Right cardiac atrium (tissue), 5 donors: ENCODE measurements at places on chromosomes 6 and 20.
A peak's percentile ranks its signal among the peaks of the same experiment; 100 is the strongest.

DNA sequence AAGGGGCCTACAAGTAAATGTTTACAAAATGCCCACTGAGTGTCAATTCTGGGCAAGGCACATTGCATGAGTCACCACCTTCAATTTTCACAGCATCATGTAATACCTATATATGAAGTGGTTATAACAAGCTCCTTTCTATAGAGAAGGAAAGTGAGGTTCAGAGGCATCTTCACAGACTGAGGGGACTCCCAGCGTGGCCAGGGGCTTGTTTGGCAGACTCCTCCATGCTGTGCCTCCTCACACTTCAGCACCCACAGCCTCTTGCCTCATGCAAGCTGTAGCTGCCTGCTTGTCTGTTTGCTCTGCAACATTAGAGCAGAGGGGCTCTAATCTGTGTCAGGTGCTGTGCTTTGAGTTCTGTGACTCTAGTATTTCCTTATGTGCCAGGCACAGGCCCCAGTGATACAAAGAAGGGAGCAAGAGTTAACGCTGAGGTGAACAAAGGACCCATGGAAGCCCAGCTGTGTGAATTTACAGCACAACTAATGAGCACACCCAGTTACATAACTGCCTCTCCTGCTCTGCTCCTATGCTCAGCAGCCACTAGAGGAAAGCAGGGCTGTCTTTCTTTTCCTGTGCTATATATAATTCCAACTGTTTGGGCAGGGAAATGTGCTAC lies 72.3 kb downstream of the ZHX3 start:
- no peak for DNase-seq

GRCh38 chr6:90294614-90294988 lies 2.0 kb downstream of the BACH2 start:
- no peak for DNase-seq

DNA sequence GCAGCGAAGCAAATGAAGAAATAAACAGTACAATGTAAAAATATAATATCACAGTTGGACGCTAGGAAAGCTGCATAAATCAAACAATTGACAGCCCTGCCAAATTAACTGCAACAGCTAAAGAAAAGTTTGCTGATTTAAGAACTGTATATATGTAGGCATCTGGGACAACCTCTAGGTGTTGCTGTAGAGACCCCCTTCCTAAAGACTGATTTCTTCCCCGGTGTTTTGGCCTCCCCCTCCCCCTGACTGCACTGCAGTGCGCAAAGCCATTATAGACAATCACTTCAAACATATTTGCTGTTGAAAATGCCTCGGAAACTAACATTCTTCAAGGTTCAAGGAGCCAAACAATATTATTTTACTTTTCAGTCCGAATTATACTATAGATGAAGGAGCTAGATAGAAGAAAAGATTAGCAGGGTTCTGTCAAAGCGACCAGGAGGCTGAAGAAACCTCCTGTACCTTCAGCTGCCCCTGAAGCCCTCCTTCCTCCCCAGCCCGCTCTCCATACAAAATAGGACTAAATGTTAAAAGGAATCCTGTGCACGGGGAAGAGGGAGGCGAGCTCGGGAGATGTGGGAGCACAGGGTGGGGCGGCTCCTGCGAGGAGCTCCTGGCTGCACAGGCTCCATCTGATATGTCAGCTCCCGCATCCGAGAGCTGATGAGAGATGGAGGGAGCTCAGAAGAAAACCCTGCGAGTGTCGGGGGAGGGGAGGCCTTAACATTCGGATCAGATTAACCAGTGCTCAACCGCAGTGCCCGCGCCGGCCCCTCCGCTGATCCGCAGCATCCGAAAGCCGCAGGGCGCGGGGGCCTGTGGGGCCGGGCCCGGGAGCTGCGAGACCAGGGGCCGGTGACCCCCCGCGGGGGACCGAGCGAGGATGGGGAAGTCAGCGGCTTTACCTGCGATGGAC lies 822 bp downstream of the ELOVL4 start:
- DNase-seq = peak; percentile 12

DNA sequence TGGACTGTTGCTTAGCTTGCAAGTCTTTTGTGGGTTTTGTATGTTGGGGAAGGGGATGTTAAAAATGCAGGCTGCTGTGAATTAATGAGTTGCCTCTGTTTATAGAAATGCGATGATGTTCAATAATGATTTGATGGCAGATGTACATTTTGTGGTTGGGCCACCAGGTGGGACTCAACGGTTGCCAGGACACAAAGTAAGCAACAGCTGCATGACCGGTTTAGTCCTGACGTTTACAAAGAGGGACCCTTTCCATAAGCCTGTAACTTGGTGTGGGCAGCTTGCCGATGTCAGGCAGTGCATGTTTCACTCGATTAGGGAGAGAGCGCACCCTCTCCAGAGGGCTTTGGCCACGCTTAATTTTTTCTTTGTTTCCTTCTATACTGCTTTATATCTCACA lies 1.3 kb downstream of the BTBD3 start:
- DNase-seq = peak; percentile 56

DNA sequence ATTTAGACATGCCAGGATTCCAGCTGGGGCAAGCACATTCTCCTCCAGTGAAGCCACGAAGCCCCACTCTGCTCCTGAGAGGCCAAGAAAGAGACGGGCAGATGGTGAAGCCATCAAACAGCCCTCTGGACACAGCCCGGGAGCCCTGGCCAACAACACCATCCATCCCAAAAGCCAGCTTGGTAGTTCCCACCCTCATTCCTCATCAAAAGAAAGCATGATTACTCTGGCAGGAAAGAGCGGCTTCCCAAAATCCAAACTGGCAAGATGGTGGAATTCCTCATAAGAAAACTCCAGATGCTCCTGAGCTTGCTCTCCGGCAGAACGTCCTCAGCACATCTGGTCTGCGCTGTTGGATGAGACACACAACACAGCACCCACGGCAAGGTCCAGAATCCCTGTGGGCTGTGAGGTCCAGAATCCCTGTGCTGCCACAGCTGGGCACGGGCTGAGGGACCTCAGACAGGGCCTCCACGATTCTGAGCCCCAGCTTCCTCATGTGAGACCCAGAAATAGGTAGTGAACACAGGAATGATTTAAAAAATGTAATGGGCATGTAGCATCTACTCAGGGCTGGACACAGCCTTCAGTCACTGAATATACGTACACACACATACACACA lies 52.6 kb downstream of the THBS2 start:
- DNase-seq = no peak

- no peak for DNase-seq
Observed at GRCh38 chr6:14020551-14020950, 95.8 kb downstream of the RNF182 start.
